ENCODE measurements at places on chromosomes 5 and 9. TPM values are rescaled to one million over a fixed set of nuclear protein-coding genes. Genes with fewer than 3 reads are reported as not detected.

DNA sequence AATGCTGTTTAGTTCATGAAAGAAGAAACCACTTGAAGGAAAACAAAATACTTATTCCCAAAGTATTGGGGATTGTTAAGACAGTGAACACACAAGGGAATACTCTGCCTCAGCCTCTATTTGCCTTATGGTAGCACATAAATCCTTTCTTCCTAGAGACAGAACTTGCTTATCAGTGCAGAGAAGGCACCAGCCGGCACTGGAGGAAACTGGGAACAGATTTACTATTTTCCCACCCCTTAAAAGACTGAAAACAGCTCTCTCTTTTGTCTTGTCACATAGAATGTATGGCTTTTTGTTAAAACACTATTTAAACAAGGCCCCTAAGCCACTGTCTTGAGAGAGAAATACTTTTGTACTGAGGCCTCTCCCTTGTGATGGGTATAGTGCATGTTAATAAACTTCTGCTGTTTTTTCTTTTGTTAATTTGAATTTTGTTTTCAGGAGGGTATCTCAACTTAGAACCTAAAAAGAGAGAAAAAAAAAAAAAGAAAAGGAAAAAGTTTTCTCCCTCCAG lies 40.7 kb upstream of the EDIL3 start:
- no peak for DNase-seq

Gene DDX4
- total RNA-seq = not detected

- DNase-seq = no peak
These were observed 82.8 kb upstream of the TLE1 start for GRCh38 chr9:81772144-81772543.

GRCh38 chr9:131645078-131645776 lies 94.6 kb downstream of the RAPGEF1 start:
- DNase-seq = no peak

- no peak for DNase-seq
These were observed 37.9 kb downstream of the GLRA1 start for GRCh38 chr5:151886546-151887275.

DNA sequence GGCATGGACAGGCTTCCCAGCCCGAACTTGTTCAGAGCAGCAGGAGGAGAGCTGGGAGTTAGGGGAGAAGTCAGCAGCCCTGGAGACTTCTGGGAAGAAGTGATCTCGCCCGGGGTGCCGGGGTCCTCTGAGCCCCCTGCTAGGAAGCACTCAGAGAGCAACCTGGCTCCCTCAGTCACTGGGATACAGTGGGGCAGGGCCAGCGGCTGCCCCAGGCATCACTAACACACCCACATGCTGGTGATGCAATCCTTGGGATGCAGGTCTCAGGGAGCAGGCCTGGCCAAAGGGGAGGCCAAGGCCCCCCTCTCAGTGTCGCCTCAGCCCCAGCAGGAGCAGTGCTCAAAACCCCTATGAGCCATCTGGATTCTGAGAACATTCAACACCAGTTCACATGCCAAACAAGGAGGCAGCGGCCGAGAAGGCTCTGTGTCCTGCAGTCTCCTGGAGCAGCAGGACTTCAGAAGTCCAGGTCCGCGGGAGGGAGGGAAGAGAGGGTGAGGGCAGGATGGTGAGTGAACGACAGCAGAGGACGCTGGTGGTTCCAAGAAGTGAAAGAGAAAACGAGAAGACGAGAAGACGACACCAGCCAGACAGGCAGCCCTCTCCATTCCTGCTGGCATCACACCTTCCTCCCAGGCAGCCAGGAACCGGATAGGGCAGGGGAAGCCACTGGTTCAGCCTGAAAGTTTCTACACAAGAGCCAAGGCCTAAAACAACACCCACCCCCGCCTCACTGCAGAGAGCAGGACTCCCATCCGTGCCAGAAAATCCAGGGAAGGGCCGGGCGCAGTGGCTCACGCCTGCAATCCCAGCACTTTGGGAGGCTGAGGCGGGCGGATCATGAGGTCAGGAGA lies 2.3 kb downstream of the PNPLA7 start:
- DNase-seq = no peak

DNA sequence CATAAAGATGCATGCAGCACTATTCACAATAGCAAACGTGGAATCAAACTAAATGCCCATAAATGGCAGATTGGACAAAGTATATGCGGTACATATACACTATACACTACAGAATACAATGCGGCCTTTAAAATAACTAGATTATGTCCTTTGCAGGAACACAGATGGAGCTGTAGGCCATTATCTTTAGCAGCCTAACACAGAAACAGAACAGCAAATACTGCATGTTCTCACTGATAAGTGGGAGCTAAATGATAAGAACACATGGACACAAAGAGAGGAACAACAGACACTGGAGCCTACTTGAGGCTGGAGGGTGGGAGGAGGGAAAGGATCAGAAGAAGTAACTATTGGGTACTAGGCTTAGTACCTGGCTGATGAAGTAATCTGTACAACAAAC lies 758.2 kb downstream of the TLE1 start:
- DNase-seq = no peak

DNA sequence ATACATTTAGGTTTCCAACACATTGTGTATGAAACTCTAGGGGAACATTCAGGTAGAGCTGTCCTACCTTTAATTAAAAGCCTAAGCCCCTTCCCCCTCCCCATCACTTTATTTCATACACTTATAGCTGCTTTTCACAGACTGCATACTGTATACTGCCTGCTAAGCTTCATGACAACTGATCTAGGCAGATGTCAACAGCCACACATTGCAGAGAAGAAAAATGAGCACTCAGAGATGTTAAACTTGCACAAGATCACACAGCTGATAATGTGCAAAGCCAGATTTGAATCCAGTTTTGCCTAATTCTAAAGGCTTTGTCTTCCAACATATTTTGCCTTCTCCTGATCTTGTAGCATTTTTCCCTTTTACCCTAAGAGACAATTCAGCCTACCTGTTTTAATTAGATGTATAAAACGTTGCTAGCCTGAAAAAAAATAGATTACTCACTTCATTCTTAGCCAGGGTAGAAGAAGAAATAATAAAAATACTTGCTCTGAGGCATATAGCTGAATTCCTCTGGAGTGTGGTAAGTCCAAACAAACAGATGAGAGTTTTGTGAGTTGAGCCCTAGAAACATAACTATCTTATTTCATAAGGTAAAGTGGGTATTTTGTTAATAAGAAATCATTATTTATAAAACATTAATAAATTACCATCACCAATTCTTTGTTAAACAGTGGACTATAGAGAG lies 56.9 kb upstream of the CAST start:
- DNase-seq = no peak

GRCh38 chr9:36110434-36110833 lies 26.1 kb upstream of the GLIPR2 start:
- no peak for DNase-seq

- DNase-seq = no peak
These were observed 31.2 kb upstream of the CEP120 start for GRCh38 chr5:123454259-123454911.

DNA sequence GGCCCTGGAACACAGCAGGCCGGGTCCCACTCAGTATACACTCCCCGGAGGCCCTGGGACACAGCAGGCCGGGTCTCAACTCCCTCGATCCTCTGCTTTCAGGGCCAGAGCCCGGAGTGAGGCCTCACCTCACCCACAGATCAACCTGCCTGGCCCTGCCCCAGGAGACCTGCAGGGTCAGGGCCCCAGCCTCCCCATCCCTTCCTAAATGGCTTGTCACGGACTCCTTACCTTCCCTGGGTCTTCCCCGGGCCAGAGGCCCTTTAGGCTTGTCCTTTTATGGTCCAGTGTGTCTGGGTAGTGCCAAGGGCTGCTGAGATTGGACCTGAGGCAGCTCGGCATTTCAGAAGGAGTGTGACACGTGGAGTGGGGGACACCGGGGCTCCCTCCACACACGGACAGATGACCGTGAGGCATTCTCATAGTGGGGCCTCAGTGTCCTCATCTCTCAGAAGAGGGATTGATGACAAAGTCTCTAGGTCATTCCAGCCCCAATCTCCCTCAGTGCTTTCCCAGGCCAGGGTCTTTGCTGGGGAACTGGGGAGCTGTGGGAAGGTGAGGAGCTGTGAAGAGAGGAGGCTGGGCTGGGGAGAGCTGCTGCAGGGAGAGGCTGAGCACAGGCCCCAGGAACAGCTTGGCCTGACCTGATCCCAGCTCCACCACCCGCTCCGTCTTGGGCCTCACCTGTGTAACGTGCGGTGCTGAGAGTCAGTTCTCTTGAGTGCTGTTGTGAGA lies 18.0 kb upstream of the PLEKHG4B start:
- DNase-seq = no peak

DNA sequence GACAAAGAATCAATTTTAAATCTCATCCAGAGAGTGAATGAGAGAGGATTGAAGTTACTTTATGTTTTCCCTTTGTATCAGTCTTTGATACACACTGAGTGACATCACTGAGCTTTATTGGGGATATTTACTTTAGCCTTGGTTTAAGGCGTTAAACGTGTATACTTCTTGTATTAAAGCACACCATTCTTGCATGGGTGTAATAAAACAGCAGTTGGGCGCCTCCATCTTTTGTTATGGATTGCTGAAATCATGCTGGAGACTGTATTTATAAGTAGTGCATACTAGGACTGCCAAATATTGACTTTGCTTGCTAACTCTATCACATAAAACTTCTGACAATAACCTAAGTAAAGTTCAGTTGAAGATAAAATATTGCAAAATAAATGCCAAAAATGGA lies 1755.8 kb upstream of the WWC1 start:
- DNase-seq = no peak

- DNase-seq = no peak
These were observed 303.5 kb downstream of the TRIM32 start for GRCh38 chr9:116990592-116990991.

DNA sequence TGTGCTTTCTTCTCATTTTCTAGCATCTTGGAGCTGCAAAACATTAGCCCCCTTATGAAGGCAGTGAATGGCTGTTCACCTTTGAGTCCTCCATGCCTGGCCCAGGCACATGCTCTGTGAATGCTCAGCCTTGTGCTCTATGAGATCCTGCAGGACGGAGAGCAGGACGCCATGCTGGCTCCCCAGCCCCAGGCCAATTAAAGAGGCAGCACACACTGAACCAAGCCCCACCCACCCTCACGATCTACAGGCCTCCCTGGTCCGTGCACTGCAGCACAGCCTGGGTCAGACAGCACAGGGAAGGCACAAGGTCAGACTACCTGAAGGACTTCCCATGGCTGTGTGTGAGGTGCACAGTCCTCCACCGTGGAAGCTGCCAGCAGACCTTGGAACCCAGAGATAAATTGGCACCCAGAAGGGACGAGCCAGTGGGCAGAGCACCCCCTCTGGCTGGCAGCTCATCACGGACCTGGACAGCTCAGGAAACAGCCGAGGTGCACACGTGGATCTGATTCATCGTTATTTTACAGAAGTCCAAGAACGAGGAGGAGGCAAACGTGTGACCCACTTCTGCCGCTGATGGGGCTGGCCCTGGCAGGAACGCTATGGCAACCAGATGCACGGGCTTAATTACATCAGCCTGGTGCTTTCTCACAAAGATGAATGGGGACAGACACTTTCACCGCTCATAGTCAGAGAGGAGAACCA lies 59.5 kb downstream of the OLFM1 start:
- DNase-seq = no peak

DNA sequence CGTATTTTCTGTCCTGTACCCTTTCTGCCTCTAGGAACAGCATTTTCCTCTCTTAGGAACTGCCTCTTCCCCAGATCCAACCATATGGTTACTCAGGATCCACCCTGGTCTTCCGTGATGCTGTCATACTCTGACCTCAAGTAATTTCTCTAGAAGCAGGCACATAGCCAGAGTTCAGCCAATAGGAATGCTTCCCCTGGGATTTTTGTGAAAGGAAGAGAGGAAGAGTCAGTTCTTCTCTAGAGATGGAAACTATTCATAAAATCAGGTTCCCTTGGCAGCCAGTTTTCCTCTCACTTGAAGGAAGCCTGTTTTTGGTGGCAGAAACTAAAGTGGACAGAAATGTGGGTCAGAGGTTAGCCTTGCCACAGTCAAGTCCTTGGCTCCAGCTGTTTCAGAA lies 400.1 kb upstream of the PCSK5 start:
- DNase-seq = no peak

DNA sequence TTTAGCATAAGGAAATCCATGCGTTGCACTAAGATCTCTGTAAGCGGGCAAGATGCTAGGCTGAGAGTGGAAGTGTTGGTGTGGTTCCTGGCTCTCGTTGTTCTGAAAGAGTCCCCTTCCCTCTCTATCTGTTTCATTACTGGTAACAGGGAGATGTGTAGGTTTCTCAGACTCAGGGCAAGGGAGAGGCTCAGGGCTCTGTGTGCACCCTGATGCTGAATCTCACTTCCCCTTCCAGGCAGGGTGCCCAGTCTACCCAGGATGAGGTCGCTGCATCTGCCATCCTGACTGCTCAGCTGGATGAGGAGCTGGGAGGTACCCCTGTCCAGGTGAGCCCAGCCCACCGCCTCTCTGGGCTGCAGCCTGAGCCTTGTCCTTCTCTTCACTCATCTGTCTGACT lies 45.7 kb downstream of the STOM start:
- no peak for DNase-seq

GRCh38 chr5:55392669-55393068 lies 84.9 kb downstream of the MTREX start:
- DNase-seq = no peak

GRCh38 chr5:174745590-174746103 lies 21.3 kb downstream of the MSX2 start:
- no peak for DNase-seq

Gene SLC6A7
- 15.2 TPM for total RNA-seq

GRCh38 chr9:134170532-134171315 lies 6.4 kb upstream of the RNU6ATAC start:
- no peak for DNase-seq

- no peak for DNase-seq
These were observed 66.0 kb downstream of the PLAC8L1 start for GRCh38 chr5:146039420-146039819.

- DNase-seq = no peak
These were observed 86.4 kb downstream of the PRLR start for GRCh38 chr5:35143841-35144240.
